ENCODE measurements at places on chromosomes 4 and X. TPM values are rescaled to one million over a fixed set of nuclear protein-coding genes. Genes with fewer than 3 reads are reported as not detected.

DNA sequence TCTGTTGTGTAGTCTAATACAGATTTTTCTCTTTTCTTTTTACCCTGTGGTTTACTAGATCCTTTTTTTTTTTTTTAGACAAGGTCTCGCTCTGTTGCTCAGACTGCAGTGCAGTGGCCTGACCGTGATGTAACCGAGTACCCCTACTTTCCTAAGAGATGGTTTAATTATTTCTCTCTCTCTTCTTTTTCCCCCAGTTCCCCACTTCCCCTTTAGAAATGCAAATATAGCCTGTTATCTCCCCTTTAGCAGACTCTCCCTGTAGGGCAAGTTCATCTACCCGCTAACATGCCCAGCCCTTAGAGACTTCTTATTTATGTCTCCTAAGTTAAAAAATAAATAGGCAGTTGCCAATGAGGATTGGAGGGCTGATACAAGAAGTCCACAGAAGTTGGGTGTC, 4.5 kb downstream of the SNX25 start:
- no peak for DNase-seq

- DNase-seq: no peak
These were observed 45.9 kb downstream of the TEC start for GRCh38 chr4:48223633-48224295.

- DNase-seq: no peak
These were observed 23.9 kb downstream of the MANBA start for GRCh38 chr4:102736636-102737549.

FAM9C gene
- 0.09 TPM for total RNA-seq

STPG2 gene
- 1.0 TPM for total RNA-seq

- DNase-seq: no peak
These were observed 324.3 kb upstream of the PCDH10 start for GRCh38 chr4:132824761-132825160.

METTL14 gene
- total RNA-seq: 48.3 TPM

FAM156A gene
- 23.5 TPM for total RNA-seq

GRCh38 chr4:114335339-114335738, 263.3 kb upstream of the UGT8 start:
- DNase-seq: no peak

AWAT2 gene
- total RNA-seq: not detected

All from spleen (tissue), 13 donors.